ENCODE measurements at places on chromosomes 11 and 22.

GRCh38 chr11:28343304-28344233 lies 235.4 kb downstream of the METTL15 start:
- DNase-seq, result no peak

DNA sequence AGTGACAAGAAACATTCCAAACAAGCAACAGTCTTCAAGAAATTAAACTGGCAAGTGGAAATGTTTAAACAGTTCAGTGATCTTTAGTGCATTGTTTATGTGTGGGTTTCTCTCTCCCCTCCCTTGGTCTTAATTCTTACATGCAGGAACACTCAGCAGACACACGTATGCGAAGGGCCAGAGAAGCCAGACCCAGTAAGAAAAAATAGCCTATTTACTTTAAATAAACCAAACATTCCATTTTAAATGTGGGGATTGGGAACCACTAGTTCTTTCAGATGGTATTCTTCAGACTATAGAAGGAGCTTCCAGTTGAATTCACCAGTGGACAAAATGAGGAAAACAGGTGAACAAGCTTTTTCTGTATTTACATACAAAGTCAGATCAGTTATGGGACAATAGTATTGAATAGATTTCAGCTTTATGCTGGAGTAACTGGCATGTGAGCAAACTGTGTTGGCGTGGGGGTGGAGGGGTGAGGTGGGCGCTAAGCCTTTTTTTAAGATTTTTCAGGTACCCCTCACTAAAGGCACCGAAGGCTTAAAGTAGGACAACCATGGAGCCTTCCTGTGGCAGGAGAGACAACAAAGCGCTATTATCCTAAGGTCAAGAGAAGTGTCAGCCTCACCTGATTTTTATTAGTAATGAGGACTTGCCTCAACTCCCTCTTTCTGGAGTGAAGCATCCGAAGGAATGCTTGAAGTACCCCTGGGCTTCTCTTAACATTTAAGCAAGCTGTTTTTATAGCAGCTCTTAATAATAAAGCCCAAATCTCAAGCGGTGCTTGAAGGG lies 6.0 kb downstream of the MALAT1 start:
- DNase-seq, result no peak

- no peak for DNase-seq
Measured at GRCh38 chr11:13000721-13001120, 8.4 kb upstream of the RASSF10 start.

- no peak for DNase-seq
Measured at GRCh38 chr22:46381142-46381541, 45.6 kb downstream of the TRMU start.

- DNase-seq, result no peak
Measured at GRCh38 chr11:119120639-119121007, 757 bp upstream of the HINFP start.

GRCh38 chr11:109894242-109894641 lies 198.9 kb upstream of the ZC3H12C start:
- DNase-seq, result no peak

- DNase-seq, result no peak
Measured at GRCh38 chr11:77479746-77480352, 6.0 kb upstream of the PAK1 start.

DNA sequence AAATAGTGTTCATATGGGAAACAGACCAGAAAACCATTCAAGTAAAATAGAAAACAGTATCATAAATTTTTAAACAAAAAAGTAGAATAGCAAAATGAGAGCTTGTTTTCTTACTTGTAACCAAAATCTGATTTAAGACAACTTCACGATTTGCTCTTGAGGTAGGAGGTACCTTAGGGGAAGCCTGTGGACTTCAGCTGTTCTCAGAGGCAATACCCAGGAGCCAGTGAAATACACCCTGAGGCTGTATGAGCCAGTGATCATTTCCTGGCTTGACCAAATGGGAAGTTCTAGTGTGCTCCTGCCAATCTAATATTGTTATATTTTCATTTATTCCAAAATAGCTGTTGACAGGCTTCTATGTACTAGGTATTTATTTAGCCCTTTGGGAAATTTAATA lies 104.8 kb downstream of the ARHGAP42 start:
- no peak for DNase-seq

GRCh38 chr22:27971926-27972325 lies 52.9 kb upstream of the PITPNB start:
- no peak for DNase-seq

- DNase-seq, result no peak
Measured at GRCh38 chr11:126166413-126166812, 45.0 kb downstream of the RPUSD4 start.

- DNase-seq, result no peak
Measured at GRCh38 chr11:62708793-62709192, 1.3 kb downstream of the GNG3 start.

DNA sequence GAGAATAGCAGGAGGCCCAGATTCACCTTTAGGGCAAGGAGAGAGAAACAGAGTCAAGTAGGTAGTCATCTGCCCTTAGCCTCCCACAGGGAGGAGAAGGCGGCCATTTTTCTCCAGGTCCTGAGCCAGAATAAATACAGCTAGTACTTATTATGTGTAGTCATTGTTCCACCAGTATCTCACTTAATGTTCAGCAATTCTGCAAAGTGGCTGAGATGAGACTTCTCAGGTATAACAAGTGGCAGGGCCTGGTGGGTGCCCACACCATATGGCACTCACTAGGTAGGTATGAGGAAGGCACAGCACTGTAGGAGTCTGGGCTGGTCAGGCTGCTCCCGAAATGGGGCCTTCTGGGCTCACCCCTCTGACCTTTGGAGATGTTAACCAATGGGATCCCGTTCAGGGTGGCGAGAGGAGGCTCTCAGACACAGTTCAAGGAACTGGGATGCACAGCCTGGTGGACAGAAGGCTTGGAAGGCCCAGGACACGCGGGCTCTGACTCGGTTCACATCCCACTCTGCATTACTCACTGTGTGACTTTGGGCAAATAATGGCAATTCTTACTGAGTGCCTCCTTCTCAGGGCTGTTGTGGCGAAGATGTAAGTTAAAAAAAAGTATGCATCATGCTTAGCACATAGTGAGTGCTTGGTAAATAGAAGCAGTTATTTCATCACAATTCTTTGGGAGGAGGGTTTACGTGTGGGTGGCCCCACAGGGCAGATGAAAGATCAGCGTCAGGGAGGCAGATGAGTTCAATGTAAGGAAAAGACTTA lies 25.1 kb downstream of the RTN4RL2 start:
- no peak for DNase-seq

DNA sequence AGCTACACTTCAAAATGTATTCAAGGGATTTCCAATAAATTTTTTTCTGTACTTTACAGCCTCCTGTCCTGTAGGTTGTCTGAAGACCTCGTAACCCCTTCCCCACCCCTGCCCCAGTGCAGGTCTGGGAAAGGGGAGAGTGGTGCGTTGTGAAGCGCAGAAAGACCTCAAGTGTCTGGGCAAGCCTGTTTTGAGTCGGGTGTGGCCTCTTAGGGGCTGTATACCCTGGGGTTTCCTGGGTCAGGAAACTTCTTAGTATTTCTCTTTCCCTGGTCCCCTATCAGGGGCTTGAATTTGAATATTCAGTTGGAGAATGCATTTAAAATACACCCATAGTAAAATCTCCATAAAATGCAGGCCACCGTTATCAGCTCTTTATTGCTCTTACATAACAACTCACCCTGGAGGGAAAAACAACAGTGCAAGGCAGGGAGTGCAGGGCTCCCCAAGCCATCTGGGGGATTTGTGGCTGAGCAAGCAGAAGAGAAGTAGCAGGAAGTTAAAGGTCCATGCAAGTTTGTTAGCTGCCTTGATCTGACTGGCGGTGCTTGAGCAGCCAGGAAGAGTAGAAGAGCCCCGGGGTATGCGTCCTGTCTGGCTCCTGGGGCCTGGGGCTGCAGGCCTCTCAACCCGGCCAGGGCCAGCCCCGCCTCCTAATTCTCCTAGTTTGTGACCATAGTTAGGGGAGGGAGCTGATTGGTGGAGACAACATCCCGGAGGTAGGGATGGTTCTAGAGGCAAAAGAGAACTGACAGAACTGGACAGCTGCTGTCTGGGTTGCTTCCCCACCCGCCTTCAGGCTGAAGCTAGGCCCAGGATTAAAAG lies 25.7 kb downstream of the ARHGAP1 start:
- no peak for DNase-seq

DNA sequence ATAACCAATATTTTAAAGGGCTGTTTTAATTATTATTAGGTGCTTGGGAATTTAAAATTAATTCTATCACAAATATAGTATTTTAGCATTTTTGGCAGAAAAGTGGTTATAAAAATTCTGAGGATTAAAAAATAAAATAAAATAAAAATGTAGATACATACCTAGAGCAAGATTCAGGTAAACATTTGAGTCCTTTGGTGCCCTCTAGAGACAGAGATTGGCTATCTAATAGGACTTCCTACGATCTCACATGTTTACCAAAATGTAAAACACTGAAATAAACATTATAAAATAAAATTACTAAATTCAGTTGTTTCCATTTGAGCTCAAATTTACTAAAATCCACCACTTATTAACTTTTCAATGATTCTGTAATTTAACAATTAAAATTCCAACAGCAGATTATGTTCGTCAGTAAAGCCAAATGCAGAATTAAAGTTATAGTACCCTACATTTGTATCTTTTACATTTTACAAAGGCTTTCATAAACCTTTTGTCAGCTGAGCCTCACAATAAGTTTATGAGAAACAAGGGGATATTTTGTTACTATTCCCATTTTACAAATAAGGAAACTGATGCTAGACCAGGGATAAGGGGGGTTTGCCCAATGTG lies 27.7 kb downstream of the SLC36A4 start:
- no peak for DNase-seq

GRCh38 chr11:124880958-124881357 lies 15.7 kb downstream of the ROBO3 start:
- DNase-seq, result no peak

GRCh38 chr11:132846075-132846474 lies 686.2 kb downstream of the OPCML start:
- DNase-seq, result no peak

GRCh38 chr11:119518746-119519730 lies 96.1 kb upstream of the THY1 start:
- no peak for DNase-seq

DNA sequence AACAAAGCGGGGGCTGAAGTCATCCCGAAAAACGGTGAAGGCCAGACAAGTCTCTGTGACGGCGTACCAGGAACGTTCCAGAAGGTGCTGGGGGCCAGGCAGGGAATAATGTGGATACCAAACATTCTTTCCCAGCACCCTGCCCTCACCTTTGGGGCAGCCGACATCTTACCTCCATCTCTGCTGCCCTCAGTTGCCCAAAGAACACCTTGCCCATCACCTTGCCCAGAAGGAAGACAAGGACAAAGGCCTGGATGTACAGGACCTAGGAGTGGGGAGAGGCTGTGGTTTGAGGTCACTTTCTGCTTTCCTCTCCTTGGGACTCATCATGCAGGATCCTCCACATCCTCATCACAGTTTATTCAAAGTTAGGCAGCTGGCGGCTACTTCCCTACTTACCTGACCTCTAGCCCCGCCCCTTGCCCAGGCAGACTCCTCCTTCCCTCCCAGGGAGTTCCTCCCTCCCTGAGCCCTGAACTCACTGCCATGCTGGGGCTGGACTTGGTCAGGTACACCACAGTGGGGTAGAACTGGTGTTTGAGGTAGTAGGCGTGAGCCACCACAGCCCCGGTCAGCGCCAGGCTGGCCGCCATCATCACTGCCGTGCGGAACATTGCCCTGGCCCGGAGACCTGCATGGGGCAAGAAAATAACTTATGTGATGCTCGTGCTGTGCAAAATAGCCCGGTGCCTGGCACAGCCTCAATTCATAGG lies 1.2 kb downstream of the SYVN1 start:
- DNase-seq, result no peak

DNA sequence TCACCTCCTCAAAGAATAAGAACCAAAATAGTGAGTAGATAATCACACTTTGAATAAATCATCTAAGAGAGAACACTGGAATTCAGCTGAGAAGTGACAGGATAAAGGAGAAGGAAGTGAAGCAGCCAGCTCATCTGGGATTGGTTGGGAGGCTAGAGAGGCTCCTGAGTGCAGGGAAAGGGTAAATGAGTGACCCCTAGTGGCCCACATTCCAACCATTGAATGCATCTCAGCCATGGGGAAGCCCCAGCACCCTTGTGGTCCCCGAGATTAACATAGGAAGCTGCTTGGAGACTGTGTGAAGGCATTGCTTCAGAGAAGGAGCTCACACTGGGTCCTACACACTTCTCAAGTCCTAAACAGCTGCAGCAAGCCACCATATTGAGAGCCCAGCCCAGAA lies 82.3 kb downstream of the JRKL start:
- DNase-seq, result no peak
